ENCODE measurements at places on chromosomes 4 and X.

- no peak for DNase-seq
Measured at GRCh38 chr4:7805533-7806337, 133.9 kb downstream of the AFAP1 start.

- no peak for DNase-seq
Measured at GRCh38 chr4:1179089-1179441, 6.7 kb upstream of the SPON2 start.

GRCh38 chr4:142278663-142279062 lies 567.4 kb downstream of the INPP4B start:
- DNase-seq = no peak

DNA sequence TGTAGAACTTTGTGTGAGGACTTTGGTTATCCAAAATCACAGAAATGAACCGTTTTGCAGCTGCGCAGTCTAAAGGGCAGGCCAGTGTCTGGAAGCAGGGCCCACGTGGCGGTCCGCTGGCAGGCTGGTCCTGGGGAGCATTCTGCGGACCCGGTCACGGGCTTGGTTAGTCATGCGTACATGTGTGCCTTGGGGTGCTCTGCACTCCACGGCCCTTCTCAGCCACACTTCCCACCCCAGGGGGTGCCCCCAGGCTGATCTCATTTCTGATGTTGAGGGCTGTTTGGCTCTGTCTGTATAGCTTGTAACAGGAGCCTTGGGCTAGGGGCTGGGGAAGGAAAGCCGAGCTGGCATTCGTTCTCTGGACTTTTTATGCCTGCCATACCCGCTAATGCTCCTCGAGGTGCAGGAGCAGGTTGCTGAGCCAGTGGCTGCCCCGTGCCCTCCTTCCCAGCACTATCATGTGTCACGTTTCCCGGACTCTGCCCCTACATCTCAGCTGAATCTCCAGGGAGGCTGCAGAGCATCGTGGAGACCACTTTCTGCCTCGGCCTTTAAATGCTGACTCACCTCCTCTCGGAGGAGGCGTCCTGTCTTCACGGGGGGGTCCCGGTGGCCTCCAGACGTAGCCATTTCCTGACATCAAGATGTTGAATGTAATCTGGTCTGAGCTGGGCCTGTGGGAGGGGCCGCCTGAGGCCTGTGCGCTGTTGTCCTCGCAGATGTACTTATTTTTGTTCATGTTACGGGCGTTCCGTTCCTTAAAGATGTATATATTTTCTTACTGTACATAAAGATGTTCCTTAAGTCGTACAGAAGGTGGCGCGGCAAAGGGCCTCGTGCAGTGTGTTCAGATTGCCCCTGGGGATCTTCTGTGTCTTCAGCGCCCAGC lies 11.4 kb upstream of the TADA2B start:
- DNase-seq = no peak

DNA sequence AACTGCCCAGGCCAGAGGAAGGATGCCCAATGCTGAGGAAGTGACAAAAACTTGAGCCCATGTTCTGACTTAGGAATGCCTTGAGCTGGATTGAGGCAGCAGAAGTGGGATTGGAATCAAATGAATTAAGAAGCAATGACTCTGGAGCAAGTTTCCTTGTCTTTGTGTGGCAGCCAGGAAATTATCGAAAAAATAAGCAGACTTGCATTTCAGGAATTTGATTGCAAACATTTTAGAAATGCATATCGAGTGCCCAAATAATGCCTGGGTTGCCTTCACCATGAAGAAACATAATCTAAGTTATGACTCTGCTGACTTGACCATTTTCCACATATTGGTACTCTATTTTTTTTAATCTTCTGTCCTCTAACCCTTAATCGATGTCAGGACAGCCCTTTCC lies 9.5 kb downstream of the CYTL1 start:
- no peak for DNase-seq
